ENCODE measurements at places on chromosomes 16 and 17. TPM values are rescaled to one million over a fixed set of nuclear protein-coding genes. Genes with fewer than 3 reads are reported as not detected.

GRCh38 chr16:6735631-6736030 is 597.0 kb upstream of the RBFOX1 start:
- DNase-seq, result no peak

SLC13A5 gene
- total RNA-seq, result not detected

G6PC1 gene
- not detected for total RNA-seq

DNA sequence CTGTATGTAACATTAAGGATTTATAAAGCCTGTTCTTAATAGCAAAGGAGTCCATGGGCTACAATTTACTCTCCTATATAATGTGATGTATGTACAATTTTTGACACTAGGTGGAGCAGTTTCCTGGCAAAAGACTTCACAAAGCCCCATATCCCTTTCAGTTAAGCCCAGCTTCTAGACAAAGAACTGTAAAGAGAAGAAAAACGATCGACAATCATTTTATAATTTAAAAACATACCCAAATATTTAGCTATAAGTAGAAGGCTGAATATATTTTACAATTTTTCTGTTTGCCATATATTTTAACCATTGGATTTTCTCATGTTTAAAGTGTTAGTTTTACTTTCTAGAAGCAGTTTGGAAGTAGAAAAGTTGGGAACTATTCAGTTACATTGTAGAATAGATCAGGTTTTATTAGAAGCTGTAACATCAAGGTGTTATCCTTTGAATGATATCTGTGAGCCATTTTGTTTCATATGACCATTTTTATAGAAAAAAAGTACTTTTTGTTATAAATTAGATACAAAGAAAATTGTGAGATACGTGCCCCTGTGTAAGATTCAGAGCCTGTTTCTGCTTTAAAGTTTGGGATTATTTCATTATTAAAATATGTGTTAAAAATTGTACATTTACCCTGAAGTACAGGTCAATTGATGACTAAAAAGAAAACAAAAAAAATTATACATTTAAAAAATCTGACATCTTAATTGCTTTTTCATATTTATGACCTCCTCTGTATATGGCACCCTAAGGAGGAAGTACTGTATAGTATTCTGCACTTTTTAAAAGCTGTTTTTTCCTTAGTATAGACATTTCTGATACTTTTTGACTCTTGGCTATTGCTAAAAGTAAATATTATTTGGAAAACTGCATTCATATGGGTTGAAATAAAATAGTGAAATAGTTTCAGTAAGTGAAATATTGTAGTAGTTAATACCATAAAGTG is 46.3 kb downstream of the VMP1 start:
- peak; percentile 93 for DNase-seq

IL34 gene
- total RNA-seq, result not detected

GPR139 gene
- total RNA-seq, result not detected

GRCh38 chr16:5581908-5582307 is 484.3 kb upstream of the EEF2KMT start:
- no peak for DNase-seq

- peak; percentile 91 for DNase-seq
These were observed 3.6 kb downstream of the OSGIN1 start for GRCh38 chr16:83956336-83957289.

TMC6 gene
- 39.8 TPM for total RNA-seq

HOXB8 gene
- total RNA-seq, result 13.0 TPM

PRAC1 gene
- total RNA-seq, result not detected

GRCh38 chr16:72829846-72830775 is 217.8 kb downstream of the ZFHX3 start:
- no peak for DNase-seq

GRCh38 chr17:57406131-57406980 is 150.0 kb downstream of the MSI2 start:
- DNase-seq, result no peak

LRRC37A gene
- total RNA-seq, result 3.3 TPM

GRCh38 chr17:68812876-68813584 is 142.2 kb downstream of the ABCA8 start:
- no peak for DNase-seq

- DNase-seq, result peak; percentile 93
These were observed 13.5 kb downstream of the SPHK1 start for GRCh38 chr17:76397687-76398522.

GRCh38 chr16:82425661-82426060 is 201.1 kb upstream of the CDH13 start:
- DNase-seq, result no peak

DNA sequence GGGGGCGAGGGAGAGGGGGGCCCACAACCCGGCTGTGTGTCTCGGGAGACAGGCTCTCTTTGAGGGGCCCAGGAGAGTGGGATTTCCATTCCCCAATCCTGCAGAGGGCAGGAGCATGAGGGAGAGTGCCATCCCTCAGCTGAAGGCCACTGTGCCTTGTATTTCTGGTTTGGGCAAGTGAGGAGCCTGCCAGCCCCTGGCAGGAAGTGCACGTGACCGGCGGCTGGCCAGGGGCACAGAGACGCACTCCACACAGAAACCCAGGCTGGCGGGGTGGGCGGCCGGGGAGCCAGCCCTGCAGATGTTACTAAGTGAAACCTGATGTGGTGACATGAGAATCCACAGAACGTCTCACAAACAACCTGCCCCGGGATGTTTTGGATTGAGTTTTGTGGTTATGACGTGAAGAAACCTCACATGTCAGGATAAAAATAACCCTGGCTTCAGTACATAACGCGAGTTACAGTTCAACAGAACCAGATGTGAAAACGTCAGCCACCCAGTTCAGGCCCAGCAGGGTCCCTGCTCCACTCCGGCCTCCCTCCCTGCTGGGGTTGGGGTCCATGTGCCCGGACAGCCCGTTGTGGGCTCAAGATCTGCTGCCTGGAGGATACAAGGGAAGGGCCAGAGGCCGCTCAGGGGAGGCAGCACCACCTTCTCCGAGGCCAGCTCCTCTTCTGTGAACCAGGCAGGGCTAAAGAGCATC is 51.7 kb upstream of the MTSS2 start:
- DNase-seq, result peak; percentile 55

MC1R gene
- total RNA-seq, result 6.7 TPM

- peak; percentile 87 for DNase-seq
These were observed at the start of gene ADORA2B for GRCh38 chr17:15944759-15945526. Gene ADORA2B, plus strand, starts transcription at chr17:15945130. Its CDS starts 119 bp downstream, at chr17:15945249.

DNA sequence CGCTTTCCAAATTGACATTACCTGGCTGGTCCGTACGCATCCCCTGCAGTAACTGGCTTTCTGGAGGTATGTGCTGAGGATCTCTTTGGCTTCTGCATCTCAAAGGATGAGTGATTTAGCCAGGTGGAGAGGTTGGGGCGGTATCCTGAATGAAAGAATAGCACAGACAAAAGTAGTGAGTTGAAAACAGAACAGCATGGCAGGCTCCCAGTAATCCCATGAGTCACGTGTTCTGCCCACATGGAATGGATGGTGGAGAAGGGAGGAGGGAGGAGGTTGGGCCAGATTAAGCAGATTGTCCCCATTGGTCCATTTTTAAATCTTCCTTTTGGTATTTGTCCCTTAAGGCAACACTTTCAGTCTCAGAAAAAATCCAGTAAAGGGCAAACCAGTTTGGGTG is 176.0 kb downstream of the WWOX start:
- no peak for DNase-seq

DNA sequence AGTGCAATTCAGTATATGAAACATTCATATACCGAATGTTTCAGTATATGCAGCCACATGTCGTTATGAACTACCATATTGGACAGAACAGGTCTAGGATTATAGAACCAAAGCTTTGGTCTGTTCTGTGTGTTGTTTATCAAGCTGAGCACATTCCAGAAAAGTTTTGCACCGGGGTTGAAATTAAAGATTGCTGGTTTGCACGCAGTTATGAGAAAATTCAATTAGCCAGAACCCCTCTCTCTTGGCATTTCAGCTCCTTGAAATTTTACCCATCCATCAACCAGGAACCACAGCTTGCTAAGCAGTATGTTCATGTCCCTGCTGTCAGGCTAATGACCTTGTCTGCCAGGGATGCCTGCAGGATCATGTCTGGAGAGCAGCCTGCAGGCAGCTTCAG is 9.5 kb downstream of the KRT32 start:
- peak; percentile 20 for DNase-seq

KRT20 gene
- 101 TPM for total RNA-seq

PNMT gene
- total RNA-seq, result 9.0 TPM

MRPL58 gene
- total RNA-seq, result 69.0 TPM

GRCh38 chr16:84084570-84085270 is 32.0 kb downstream of the MBTPS1 start:
- peak; percentile 76 for DNase-seq

DNA sequence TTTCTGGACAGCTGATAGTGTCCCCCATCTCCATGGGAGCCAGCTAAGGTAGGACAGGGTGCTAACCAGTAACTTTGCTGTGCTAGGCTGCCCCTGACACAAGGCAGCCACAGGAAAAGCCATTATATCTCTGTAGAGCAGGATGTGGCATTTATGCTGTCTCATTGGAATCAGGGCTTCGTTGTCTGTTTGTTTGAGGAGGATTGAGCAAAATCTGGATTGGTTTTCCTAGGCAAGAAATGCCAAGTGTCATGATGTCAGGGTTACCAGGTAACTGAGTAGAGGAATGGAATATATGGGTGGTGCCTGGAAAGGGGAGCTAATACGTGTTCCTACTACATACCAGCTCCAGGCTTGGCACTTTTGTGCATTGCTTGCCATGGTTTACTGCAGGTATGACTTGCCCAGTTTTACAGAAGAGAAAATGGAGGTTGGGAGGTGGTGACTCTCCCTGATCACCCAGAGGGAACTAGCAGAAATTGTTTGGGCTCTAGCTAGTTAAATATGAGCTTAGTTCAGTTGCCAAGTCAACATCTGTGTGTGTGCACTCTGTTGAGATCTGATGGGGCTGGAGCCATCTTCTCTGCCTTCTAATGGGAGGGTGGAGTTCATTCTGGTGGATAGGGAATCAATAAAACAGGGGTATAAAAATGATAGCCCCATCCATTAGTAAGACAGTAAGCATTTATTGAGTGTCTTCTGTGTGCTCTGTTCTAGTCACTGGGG is 33.9 kb downstream of the GNAO1 start:
- no peak for DNase-seq

DNA sequence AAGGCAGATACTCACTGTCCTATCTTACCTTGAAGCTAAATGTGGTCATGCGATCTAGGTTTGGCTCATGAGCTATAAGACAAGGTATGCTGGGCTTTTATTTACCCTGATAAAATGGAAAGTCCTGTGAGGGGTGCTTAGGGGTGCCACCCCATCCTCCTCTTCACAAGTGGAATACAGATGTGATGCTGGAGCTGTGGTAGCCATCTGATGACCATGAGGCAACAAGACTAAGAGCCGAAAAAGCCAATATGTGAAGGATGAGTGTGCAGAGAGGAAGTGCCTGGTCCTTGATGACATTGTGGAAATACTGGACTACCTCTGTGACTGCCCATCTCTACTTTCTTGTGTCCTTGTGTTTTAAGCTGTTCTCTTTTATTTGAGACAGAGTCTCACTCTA is 58.1 kb upstream of the TMC5 start:
- no peak for DNase-seq

E4F1 gene
- 114 TPM for total RNA-seq

UMOD gene
- total RNA-seq, result not detected

DNA sequence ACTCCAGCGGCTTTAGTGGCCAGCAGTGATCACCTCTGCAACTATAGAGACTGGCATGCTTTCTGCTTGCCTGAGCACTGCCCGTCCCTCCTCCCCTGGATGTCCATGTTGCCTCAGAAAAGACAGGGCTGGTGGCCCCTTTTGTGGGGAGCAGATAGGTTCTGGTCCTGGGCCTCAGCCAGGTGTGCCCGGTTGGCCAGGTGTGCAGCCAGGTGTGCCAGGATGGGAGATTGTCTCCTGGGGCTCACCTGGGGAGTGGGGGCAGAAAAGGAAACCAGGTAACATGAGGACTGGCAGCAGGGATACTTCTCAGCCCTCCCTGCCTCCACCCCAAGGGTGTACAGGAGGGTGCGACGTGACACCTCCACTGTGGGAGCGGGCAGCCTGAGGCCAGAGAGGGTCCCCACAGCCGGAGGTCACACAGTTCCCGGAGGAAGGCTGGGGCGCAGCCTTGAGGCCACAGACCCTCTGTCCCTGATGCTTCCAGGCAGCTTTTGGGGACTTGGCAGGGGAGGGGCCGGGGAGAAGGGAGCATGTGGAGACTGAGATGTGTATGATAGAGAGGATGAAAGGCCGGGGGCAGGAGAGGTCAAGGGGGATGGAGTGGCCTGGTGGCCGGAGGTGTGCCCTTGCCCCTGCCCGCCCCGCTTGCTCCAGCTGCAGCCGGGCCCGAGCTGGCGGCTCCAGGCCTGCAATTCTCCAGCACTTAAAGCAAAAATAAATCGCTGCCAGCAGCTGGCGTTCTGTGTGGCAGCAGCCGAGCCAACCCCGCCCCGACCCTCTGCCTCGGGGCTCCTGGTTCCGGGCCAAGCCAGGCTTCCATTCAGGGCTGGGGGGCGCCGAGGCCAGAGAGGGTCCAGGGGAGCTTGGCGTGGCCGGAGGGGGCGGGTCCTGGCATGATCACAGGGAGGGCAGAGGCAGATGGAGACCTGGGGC is 6.7 kb downstream of the KCNJ12 start:
- no peak for DNase-seq

TMC8 gene
- total RNA-seq, result 19.8 TPM

CCDC154 gene
- not detected for total RNA-seq

AIPL1 gene
- not detected for total RNA-seq

TMEM132E gene
- total RNA-seq, result not detected

DNA sequence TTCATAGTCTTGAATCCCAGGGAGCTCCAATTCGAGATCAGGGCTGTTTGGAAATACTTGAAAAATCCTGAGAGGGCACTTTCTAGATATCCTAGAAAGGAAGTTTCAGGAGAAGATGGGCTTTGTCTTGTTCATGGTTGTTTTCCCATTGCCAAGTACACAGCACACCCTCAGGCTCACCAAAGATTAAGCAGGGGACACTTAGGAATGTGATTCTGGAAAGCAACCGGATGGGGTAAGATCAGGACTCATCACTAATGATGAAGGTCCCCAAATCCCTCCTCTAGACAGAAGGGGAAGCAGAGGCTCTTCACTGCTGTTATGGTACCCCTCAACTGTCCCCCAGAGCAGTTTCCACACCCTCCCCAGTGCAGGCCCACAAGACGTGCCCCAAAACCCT is 40.7 kb downstream of the VAC14 start:
- no peak for DNase-seq

NHLRC4 gene
- total RNA-seq, result not detected

GRCh38 chr16:54602666-54603065 is 316.1 kb upstream of the IRX3 start:
- no peak for DNase-seq

BAHCC1 gene
- total RNA-seq, result 42.2 TPM

GRCh38 chr17:70286391-70286790 is 117.1 kb downstream of the KCNJ2 start:
- DNase-seq, result no peak

Data from stomach (tissue), 19 donors.